ENCODE measurements at places on chromosomes 11 and 22.

- DNase-seq, result peak; percentile 79
Measured at GRCh38 chr22:37817705-37818408, 5.3 kb upstream of the GALR3 start.

GRCh38 chr22:23527971-23528740, 51.9 kb downstream of the IGLL1 start:
- DNase-seq, result no peak

GRCh38 chr11:2781408-2782274, 81.8 kb upstream of the KCNQ1OT1 start:
- no peak for DNase-seq

GRCh38 chr11:119783466-119784400, 54.7 kb upstream of the NECTIN1 start:
- DNase-seq, result no peak

DNA sequence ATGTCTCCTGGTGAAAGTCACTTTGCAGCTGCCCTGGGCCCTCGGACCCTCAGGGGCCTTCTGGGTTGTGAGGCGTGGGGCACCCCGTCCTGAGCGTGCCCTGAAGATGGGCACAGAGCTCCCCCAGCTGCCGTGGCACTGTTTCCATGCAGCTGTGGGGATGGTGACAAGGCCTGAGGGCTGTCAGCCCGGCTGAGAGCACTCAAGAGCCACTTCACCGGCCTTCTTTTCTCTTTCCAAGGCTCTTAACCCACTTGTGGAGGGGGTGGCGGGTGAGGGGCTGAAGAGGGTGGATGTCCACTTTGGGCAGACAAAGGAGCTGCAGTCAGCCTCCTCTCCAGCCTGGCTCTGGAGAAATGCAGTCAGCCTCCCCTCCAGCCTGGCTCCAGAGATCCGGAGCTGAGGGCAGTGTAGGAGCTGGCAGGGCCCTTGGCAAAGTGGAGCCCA, 239.5 kb downstream of the ST3GAL4 start:
- DNase-seq, result no peak
